Peyer's patch (tissue), 4 donors: ENCODE measurements at places on chromosomes 12 and 14. TPM values are rescaled to one million over a fixed set of nuclear protein-coding genes. Genes with fewer than 3 reads are reported as not detected.

GRCh38 chr14:66746316-66747006 lies 238.5 kb downstream of the GPHN start:
- DNase-seq: no peak
- H3K27ac ChIP-seq: no peak overlapping the region
- H3K4me1 ChIP-seq: no peaks in the 10 kb centered on the region
- no peak overlapping the region for H3K4me3 ChIP-seq

DNA sequence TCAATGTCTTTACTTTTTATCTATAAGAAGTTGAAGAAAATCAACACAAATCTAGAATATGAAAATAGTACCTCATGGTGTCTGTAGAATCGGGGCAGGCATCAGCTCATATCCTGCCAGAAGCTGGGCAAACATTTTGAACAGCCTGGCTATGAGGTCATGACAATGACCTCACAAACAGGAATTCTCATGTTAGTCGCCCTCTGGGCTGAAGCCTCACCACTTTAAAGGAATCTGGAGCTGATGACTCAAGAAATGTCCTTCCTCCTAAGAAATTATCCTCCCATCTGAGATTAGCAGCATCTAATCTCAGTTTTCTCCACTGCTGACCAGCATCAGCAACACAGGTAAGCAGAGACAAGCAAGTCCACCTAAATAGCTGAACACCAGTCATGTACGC lies 27.1 kb downstream of the CLIP1 start:
- no peak overlapping the region for H3K4me3 ChIP-seq
- no peak overlapping the region for H3K27ac ChIP-seq
- peaks cover 8% of the 10 kb centered on the region for H3K4me1 ChIP-seq
- no peaks in the 10 kb centered on the region for H3K27me3 ChIP-seq

DNA sequence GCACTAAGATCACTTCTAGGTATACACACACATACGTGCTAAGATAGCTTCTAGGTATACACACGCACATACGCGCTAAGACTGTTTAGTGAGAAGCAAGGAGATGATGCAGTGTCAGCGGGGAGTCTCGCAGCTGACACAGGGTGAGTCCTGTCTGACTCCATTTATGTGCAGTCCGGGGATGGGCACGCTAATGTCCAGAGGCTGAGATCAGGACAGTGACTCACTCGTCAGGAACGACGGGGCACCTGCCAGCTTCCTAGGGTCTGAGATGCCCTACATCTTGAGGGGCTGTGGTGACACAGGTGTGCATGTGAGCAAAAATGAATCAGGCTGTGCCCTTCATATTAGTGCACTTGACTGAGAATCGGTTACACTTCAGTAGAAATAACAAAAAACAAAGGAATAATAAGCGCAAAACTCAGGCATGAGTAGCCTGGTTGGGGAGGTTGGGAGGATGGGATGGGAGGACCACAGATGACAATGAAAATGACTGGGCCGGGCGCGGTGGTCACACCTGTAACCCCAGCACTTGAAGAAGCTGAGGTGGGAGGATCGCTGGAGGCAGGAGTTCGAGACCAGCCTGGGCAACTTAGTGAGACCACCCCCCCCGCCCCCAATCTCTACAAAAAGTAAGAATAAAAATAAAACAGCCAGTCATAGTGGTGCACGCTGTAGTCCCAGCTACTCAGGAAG lies 29.1 kb upstream of the ULK1 start:
- no peak overlapping the region for H3K27ac ChIP-seq
- peaks cover 8% of the 10 kb centered on the region for H3K4me1 ChIP-seq
- no peak overlapping the region for H3K4me3 ChIP-seq
- H3K27me3 ChIP-seq: no peaks in the 10 kb centered on the region
- no peaks in the 10 kb centered on the region for H3K36me3 ChIP-seq

GRCh38 chr12:96235484-96235826 lies 41.3 kb downstream of the ELK3 start:
- no peak for DNase-seq
- no peak overlapping the region for H3K4me3 ChIP-seq
- H3K36me3 ChIP-seq: no peaks in the 10 kb centered on the region
- no peaks in the 10 kb centered on the region for H3K27me3 ChIP-seq
- peaks cover 59% of the 10 kb centered on the region for H3K4me1 ChIP-seq

DNA sequence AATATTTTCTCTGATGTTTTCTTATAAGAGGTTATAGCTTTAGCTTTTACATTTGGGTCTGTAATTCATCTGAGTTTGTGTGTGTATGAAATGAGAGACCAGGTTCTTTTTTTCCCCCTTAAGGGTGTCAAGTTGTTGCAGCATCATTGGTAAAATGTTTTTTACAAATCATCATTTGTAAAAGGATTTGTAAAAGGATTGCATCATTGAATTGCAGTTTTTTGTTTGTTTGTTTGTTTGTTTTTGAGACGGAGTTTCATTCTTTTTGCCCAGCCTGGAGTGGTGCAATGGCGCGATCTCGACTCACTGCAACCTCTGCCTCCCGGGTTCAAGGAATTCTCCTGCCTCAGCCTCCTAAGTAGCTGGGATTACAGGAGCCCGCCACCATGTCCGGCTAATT lies 31.1 kb downstream of the MAPKAPK5 start:
- H3K27ac ChIP-seq: no peak overlapping the region
- H3K4me3 ChIP-seq: no peak overlapping the region

DNA sequence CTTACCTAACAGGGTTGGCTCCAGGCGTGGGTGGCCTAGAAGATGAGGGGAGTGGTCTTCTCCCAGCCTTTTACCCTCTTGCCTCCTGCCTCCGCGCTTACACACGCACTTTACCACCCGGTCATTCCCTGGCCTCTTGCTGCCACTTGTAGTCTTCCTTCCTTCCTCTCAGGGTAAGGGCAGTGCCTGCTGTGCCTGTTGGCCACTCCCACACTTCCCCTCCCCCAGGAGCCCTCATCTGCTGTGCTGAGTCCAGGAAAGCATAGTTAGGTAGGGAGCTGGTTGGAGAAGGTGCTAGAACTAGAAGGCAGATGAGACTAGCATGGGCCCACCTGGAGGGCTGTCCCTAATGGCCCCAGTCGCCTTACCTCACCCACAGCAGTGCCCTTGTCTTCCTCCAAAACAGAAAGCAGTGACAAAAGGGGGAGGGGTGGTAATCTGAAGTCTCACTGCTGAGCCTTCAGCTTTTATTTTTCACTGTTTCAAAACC lies 54.3 kb upstream of the SRSF5 start:
- peak overlapping the region; percentile 27 for H3K27ac ChIP-seq
- peak; percentile 78 for DNase-seq
- no peaks in the 10 kb centered on the region for H3K4me1 ChIP-seq
- no peak overlapping the region for H3K4me3 ChIP-seq
- no peaks in the 10 kb centered on the region for H3K27me3 ChIP-seq

GRCh38 chr12:50537538-50537919 lies 32.7 kb downstream of the DIP2B start:
- no peak for DNase-seq
- H3K27me3 ChIP-seq: no peaks in the 10 kb centered on the region
- no peak overlapping the region for H3K4me3 ChIP-seq
- no peaks in the 10 kb centered on the region for H3K36me3 ChIP-seq

DNA sequence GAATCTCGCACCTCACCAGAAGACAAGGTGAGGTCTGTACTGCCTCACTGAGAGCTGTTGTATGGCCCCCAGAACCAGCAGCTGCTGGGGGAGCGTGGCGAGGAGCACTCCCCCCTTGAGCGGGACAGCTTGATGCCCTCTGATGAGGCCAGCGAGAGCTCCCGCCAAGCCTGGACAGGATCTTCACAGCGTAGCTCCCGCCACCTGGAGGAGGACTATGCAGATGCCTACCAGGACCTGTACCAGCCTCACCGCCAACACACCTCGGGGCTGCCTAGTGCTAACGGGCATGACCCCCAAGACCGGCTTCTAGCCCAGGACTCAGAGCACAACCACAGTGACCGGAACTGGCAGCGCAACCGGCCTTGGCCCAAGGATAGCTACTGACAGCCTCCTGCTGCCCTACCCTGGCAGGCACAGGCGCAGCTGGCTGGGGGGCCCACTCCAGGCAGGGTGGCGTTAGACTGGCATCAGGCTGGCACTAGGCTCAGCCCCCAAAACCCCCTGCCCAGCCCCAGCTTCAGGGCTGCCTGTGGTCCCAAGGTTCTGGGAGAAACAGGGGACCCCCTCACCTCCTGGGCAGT lies 9.3 kb downstream of the CACNB3 start:
- no peaks in the 10 kb centered on the region for H3K27me3 ChIP-seq
- no peak overlapping the region for H3K4me3 ChIP-seq
- no peaks in the 10 kb centered on the region for H3K36me3 ChIP-seq
- no peaks in the 10 kb centered on the region for H3K4me1 ChIP-seq

DNA sequence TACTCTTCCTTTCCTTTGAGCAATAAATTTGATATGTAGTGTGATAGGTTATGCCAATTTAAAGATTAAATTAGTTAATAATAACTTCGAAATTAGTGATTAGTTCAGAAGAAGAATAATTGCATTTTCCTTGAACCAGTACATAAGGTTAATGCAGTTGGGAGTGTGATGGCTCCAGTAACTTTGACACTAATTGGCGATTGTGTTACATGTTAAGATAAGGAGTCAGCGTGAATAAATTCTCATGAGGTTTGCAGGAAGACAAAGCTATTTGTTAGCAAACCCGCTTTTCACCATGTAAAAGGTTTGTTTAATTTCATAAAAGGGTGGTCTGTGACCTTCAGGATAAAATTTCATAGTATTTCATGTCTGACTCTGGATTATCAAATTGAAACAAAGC lies 1226.8 kb downstream of the SLC16A7 start:
- H3K4me3 ChIP-seq: no peak overlapping the region
- H3K27me3 ChIP-seq: no peaks in the 10 kb centered on the region
- H3K27ac ChIP-seq: no peak overlapping the region

DNA sequence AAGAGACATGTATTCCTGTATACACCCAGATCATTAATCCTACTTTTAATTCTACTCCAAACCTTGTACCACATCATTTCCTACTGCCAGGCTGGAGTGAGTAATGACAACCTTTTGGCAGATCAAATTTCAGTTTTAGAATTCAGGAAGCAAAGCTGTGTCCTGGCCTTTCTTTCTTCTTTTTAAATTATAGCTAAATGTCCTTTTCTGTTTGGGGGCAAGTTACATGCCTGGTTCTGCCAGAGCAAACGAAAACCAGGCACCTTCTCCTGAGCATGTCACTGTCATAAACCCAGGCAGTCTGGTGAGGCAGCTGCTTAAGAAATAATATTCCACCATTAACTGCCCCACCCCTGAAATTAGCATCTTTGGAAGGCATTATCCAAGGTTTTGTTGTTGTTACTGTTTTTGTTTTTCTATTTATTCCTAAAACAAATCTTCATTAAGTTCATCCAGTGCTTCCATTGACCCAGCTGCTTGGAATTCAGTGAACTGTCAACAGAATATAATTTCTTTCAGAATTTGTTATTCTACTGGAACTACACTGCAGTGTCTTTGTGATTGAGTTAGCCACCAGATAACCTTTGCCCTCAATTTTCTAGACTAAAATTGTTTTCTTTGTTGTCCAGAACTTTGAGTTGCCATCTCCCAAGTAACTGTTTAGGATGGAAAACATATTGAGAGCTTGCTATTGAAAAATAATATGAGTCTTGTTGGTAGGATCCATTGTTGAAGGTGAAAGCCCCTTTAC lies 33.2 kb downstream of the SAMD4A start:
- no peak overlapping the region for H3K27ac ChIP-seq
- no peaks in the 10 kb centered on the region for H3K27me3 ChIP-seq
- no peaks in the 10 kb centered on the region for H3K4me1 ChIP-seq
- no peak overlapping the region for H3K4me3 ChIP-seq
- H3K36me3 ChIP-seq: no peaks in the 10 kb centered on the region

- no peaks in the 10 kb centered on the region for H3K36me3 ChIP-seq
- H3K27me3 ChIP-seq: no peaks in the 10 kb centered on the region
- no peaks in the 10 kb centered on the region for H3K4me1 ChIP-seq
- no peak overlapping the region for H3K4me3 ChIP-seq
Observed at GRCh38 chr14:32510815-32511214, 181.7 kb downstream of the AKAP6 start.

DNA sequence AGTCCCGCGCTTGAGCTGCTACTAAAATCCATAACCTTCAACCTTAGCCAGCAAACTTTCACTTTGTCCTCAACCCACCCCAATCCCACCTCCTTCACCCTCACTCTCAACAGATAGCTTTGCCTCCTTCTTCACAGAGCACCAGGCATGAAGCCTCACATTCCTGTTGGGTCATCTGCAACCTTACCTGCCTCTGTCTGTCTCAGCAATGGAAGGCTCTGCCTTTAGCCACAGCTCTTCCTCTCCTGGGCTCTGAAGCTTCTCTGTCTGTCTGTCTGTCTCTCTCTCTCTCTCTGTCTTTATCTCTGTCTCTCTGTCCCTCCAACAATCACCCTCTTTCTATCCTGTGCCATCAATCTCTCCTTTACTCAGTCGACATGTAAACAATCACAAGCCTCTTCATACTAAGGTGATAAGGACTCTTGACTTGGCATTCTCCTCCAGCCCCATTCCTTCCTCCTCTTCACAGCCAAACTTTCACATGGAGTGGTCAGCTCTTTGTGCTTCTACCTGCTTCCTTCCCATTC lies 220.8 kb downstream of the SPTSSA start:
- no peaks in the 10 kb centered on the region for H3K36me3 ChIP-seq
- no peak overlapping the region for H3K27ac ChIP-seq
- H3K4me1 ChIP-seq: no peaks in the 10 kb centered on the region
- no peak overlapping the region for H3K4me3 ChIP-seq
- no peak for DNase-seq

- no peaks in the 10 kb centered on the region for H3K36me3 ChIP-seq
- H3K4me3 ChIP-seq: no peak overlapping the region
- H3K27ac ChIP-seq: peak overlapping the region; percentile 79
- no peaks in the 10 kb centered on the region for H3K27me3 ChIP-seq
- DNase-seq: no peak
Observed at GRCh38 chr12:92593734-92594402, 108.9 kb upstream of the PLEKHG7 start.

GRCh38 chr12:110853836-110854235 lies 7.0 kb downstream of the CCDC63 start:
- H3K4me3 ChIP-seq: no peak overlapping the region
- H3K27ac ChIP-seq: no peak overlapping the region
- DNase-seq: no peak
- no peaks in the 10 kb centered on the region for H3K4me1 ChIP-seq
- no peaks in the 10 kb centered on the region for H3K36me3 ChIP-seq

DNA sequence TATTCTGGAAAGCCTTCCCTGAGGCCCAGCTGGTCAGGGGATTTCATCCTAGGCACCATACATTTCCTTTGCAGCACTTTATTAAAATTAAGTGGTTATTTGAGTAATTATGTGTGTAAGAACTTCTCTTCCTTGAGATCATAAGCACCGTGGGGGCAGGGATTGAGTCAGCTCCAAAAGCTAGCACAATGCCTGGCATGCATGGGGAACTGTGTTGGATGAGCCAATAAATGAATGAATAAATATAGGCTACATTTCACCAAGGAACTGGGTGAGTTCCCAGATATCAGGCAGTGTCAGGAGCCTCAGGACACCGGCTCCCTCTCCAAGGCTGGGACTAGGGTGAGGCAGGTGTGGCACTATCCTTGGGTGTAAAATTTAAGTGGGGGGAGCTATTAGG lies 82.8 kb upstream of the FBXO21 start:
- no peak overlapping the region for H3K4me3 ChIP-seq
- H3K36me3 ChIP-seq: no peaks in the 10 kb centered on the region
- H3K27ac ChIP-seq: no peak overlapping the region
- no peak for DNase-seq
- no peaks in the 10 kb centered on the region for H3K4me1 ChIP-seq
- H3K27me3 ChIP-seq: no peaks in the 10 kb centered on the region

- no peak overlapping the region for H3K27ac ChIP-seq
- H3K4me3 ChIP-seq: no peak overlapping the region
- H3K4me1 ChIP-seq: no peaks in the 10 kb centered on the region
- H3K36me3 ChIP-seq: no peaks in the 10 kb centered on the region
Observed at GRCh38 chr12:117040496-117040895, 58.7 kb downstream of the TESC start.

Gene PSMB11
- not detected for total RNA-seq

Gene OAS2
- total RNA-seq: 1.6 TPM

Gene APOLD1
- 5.5 TPM for total RNA-seq

Gene SLC10A1
- total RNA-seq: not detected

Gene PRICKLE1
- total RNA-seq: 1.1 TPM
